ENCODE measurements at places on chromosomes 5 and 9.
A peak's percentile ranks its signal among the peaks of the same experiment; 100 is the strongest.

GRCh38 chr9:135662758-135663450 lies at the start of gene LCN9:
TSS of gene LCN9 (plus strand) at chr9:135663309. CDS start at chr9:135663322, 13 bp downstream.
- no peak for DNase-seq

DNA sequence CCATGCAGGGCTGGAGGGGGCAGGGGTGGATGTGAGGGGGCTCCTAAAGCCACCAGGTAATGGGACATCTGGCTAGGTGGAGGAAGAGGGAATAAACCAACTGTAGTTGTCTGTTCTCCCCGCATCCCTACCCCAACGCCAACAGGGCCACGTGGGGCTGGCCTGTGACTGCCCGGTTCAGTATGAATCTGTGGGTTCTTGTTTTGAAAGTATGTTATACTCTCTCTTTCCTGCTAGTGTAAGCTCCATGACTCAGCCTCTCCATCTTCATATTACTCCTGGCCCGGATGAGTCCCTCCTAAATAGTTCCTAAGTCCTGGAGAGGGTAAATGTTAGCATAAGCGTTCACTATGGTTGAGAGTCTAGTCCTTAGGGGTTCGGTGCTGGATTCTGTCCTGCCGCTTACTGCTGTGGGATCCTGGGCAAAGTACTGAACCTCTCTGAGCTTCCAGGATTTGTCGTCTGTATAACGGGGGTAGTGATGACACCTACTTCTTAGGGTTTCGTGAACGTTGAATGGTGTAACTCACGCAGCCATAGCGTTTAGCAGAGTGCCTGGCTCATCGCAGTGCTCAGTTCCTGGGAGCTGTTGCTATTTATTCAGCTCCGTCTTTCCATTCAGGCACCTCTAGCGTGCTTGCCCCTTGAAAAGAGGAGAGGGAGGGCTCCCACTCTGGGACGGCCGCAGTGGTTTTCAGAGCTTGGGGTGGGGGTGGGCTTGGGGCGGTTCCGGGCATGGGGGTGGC lies 28.8 kb downstream of the LHX2 start:
- DNase-seq = no peak

- peak; percentile 9 for DNase-seq
Measured at GRCh38 chr9:117782931-117783788, 79.0 kb downstream of the TLR4 start.

DNA sequence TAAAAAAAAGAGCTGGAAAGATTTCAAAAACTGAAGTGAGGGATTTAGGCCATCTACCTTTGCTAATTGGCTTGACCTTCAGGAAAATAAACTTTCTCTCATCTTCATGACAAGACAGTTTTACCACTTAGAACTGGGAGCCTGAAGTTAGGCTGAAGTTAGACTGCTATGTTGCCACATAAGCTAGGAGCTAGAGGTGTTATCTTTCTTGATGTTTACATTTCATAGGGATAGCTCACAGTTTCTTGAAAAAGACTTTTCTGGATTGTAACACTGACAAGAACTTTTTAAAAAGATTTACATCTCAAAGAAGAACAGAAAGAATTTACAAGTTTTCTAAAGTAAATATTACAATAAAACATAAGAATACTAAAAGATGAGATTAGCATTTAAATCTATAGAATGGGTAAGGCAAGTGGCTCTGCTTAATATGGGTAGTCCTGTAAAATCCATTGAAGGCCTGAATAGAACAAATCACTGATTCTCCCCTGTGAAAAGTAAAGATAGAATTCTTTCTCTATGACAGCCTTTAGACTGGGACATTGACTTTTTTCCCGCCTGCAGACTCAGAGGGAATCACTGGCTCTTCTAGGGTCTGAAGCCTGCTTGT lies 1665.4 kb upstream of the CDH9 start:
- DNase-seq = no peak

- no peak for DNase-seq
Measured at GRCh38 chr5:19638461-19638860, 349.5 kb downstream of the CDH18 start.

DNA sequence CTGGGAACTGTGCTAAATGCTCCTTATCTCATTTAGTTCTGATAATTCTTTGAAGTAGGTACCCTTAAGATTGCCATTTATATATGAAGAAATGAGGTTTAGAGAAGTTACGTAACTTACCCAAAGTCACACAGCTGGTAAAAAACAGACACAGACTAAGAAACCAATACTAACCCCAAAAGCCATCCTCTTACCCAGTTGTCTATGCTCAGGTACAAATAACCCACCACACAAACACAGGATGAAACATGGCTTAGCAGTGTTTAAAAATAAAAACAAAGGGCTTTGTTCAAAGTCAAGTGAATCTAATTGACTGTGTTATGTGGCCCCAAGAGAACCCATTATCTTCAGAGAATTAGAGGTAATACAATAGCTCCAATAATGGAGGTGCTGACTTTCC lies 37.0 kb upstream of the IL7R start:
- no peak for DNase-seq

GRCh38 chr5:67013719-67014118 lies 182.9 kb downstream of the CD180 start:
- no peak for DNase-seq

GRCh38 chr5:28954074-28954473 lies 1915.7 kb upstream of the CDH9 start:
- no peak for DNase-seq

DNA sequence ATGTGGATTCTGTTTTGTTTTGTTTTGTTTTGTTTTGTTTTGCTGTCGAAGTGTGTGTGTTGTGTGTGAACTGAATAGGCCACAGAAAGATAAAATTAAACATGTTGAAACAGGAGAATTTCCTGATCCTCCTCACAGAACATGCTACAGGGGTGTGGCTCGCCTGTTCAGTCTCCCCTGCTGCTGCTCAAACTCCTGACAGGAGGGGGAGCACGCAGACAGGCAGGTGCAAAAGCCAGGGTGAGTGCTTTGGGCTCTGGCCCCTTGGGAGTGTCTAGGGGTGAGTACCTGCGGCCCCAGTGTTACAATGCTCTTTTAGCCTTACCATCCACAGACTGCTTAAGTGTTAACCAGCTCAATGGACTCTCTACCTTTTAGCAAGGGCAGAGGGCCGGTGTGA lies 473.5 kb downstream of the MAT2B start:
- DNase-seq = no peak

- DNase-seq = no peak
Measured at GRCh38 chr9:26471261-26471660, 421.3 kb downstream of the CAAP1 start.

GRCh38 chr9:135480071-135480939 lies 723 bp downstream of the PPP1R26 start:
- no peak for DNase-seq

DNA sequence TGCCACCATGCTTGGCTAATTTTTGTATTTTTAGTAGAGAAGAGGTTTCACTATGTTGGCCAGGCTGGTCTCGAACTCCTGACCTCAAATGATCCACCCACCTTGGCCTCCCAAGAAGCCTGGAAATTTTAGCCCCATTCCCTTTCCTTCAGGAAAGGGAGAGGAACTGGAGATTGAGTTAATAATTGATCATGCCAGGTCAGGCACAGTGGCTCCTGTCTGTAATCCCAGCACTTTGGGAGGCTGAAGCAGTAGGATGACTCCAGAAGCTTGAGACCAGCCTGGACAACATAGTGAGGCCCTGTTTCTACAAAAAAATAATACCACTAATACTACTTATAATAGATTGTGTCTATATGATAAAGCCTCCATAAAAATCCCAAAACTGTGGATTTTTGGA lies 124.6 kb downstream of the UNC13B start:
- no peak for DNase-seq

DNA sequence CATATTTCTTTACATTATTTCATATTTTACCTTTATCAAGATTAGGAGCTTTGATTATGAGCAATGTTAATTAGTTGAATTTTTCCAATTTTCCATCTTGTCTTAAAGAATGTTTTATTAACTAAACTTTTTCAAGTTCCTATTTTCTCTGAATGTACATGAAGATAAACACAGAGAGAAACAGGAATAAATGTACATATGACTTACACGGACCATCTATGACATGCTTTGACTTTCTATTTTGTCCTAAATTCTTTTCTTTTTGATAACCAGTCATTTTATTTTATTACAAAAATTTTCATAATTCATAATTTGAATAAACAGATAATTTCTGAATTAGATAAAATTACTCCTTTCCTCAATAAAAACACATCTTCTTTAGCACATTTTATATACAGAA lies 1038.8 kb upstream of the ARRDC3 start:
- no peak for DNase-seq

GRCh38 chr9:79284081-79284480 lies 287.7 kb upstream of the TLE4 start:
- no peak for DNase-seq

- no peak for DNase-seq
Measured at GRCh38 chr9:14312719-14313377, 1.1 kb downstream of the NFIB start.

GRCh38 chr5:140261403-140262171 lies 41.3 kb downstream of the PFDN1 start:
- no peak for DNase-seq

DNA sequence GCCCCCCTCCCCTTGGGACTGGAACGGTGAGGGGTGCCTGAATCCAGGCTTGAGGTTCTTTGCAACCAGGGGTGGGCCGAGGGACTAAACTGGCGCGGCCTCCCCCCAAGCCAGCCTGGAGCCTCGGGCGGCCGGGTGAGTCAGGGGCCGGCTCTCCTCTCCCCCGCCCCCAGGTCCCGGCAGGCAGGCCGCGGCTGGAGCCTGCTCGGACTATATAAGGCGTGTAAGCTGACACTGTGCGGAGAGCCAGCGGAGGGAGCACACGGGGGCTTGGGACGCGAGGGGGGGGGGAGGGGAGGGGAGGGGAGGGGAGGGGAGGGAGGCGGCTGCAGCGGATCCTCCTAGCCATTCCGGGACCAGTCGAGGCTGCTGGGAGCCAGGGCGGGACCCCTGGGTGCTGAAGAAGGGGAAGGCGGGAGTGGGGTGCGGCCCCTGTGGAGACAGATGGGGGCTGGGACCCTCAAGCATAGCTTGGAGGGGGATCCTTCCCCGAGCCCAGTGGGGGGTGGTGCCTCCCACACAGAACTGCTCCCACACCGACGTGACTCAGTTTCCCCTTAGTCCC lies 595 bp downstream of the PDLIM7 start:
- no peak for DNase-seq

DNA sequence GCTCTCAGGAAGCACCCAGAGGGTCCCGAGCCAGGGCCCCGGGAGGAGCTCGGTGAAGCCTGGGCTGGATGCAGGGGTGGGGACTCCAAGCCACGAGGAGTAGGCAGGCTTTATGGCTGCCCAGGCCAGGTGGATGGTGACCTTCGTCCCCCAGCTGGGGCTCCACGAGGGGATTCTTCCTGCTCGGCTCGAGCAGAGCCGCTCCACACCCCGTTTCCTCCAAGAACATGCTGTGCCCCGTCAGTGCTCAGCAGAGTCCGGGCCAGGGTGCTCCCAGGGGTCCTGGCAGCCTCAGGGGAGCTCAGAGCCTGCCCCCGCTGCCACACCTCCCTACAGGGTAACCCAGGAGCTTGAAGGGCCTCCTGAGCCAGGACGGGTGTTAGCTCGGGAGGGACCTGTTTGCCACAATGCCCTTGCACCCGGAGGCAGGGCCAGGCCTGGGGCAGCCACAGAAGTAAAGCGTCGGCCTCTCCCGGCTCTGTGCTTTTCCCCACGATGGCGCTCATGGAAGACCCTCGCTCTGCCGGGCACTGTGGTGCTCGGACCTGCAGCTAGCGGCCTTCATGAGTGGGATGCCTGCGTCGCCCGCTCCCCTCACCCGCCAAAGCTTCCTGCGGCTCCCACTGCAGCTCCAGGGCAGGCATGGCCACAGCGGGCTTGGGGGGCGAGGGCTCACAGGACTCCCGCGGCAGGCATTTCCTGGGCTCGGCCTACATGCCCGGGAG lies 86.8 kb downstream of the KCNT1 start:
- DNase-seq = no peak

GRCh38 chr9:37575511-37575914 lies 667 bp downstream of the FBXO10 start:
- DNase-seq = no peak

- DNase-seq = no peak
Measured at GRCh38 chr5:136031711-136032110, 2.9 kb downstream of the TGFBI start.

GRCh38 chr5:159105145-159106053 lies 5.7 kb upstream of the EBF1 start:
- no peak for DNase-seq

DNA sequence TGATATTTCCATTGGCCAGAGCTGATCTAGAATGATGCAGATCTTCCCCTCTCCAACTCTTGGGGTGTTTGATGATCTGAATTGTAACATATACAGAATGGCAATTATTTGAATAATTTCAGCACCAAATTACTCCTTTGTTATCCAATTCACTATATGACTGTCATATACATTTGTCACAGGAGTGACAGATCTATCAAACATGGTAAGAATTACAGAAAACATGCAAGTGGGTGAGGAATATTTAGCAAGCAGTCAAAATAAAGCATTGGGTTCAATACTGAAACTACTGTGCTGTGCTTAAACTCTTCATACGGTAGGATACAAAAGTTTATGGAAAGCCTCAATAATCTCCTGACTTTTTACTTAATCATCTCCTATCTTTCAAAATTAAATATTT lies 8.8 kb downstream of the MPDZ start:
- no peak for DNase-seq

DNA sequence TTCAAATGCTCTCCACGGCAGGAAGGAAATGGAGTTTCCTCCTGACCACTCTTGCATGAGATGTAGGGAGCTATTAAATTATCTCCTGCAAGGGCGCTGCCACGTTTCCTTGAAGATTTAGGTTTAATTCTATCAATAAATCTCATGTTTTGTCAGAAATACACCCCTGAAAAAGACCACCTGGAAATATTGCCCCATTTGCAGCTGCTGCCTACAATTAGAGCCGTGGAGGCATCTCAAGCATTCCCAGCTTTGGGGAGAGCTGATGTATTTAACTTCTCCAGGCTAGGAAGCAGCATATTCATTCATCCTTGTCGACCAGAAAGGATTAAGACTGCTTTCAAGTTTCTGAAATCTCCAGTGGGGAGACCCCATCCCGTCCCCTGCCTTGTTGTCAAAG lies 40.5 kb downstream of the CCNJL start:
- no peak for DNase-seq

DNA sequence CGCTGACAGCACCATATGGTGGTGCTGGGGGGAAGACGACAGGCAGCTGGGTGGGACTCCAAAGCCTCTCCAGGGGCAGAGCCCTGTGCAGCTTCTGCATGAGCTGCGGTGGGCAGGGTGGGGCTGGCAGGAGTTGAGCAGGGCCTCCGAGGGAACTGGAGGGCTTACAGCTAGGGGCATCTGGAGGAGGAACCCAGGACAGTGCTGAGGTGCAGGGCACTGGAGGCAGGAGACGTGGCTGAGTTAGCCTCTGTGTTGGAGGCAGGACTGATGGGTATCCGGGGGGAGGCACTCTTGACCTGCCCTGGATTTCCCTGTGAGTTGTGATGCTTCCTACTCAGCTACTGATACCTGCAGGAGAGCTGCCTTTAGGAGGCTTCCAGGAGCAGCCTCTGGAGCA lies 45.0 kb downstream of the TENT4A start:
- no peak for DNase-seq

DNA sequence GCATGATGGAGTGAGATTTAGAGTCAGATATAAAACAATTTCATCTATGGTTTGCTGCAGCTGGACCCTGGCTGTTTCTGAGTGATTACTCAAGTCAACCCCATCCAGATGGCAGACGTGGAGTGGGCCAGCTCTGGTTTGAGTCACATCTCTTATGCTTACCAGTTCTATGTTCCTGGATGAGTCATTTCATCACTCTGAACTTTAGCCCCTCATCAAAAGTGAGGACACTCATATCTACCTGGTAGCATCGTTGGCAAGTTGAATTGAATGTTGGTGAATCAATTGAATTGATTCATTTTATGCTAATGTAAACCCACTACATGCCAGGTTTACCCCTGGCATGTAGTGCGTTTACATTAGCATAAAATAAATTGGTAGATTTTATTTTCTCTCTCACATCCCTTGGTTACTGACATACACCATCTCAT lies 176.4 kb downstream of the FGF18 start:
- DNase-seq = no peak

Data from stimulated activated CD8-positive, alpha-beta memory T cell treated with anti-CD3 and anti-CD28 coated beads, Interleukin-7, amount 100 ng/mL, for 4 hours (primary cell).